ENCODE measurements at places on chromosomes 13 and 19.

DNA sequence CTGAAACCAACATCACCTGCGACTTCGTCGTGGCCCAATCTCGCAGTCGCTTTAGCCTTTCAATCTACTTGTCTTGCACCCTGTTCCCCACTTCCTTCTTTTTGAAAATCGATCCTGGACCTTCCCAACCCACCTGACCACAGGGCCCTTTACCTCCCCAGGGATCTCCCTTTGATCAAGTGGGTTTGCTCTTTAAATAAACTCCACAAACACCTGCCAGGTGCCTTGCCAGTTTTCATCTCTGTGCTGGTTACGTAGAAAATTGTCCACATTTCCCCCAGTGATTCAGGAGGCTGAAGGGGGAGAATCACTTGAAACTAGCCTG lies 14.5 kb upstream of the RAB20 start:
- no peak for DNase-seq

DNA sequence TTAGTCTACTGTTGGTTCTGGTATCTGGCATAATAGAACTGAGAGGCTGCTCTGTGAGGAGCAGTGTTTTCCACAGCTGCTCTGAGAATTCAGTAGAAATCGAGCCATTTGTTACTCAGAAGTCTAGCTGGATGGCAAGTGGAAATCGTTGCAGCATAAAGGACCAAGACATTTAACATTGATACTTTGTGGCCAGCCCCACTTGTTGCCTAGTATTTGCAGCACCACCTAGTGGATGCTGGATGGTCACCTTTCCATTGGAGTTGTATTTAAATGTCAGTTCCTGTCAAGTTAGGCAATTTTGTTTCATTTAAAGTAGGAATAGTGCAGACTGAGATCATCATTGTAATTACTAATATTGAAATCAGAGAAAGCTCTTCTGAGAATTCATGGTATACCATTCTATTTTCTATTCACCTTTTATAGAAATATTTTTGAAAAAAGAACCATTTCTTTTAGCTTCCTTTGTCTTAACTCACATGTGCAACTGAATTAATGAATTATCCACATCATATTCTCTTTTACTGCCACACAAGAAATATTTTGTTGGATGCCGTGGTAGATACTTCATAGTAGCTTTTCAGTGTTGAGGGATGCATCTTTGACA lies 64.6 kb downstream of the PDS5B start:
- peak; percentile 23 for DNase-seq

DNA sequence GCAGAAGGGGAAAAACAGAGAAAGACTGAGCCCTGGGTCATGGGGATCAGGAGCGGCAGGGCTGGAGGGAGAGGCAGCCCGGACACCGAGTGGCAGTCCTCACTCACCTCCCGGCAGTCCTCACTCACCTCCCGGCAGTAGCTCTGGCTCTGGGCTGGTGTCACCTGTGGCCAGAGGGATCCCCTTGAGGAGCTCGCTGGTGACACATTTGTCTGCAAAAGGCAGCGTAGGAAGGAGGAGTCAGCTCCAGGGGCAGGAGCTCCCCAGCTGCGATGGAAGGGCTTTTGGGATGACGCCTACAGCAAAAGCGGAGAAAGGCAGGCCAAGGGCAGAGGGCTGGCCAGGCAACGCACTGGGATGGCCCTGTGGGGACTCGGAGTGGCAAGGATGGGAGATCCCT lies 739 bp downstream of the EIF3G start:
- no peak for DNase-seq

DNA sequence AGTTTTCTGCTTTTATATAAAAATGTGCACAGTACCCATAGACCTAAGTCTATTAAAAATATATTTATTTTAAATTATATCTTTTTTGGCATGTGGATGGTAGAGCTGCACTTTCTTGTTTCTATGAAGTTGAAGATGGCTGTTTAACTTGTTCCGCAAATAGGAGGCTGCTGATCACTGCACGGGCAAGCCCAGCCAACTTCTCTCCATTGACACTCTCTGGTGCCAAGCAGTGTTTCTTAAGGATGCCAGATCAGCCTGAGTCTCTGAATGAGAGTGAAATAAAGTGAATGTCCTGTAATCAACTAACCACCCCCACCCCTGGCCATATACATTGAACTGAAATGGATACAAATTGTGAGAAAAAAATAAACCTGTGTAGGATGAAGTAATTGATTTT lies 202.9 kb upstream of the KLHL1 start:
- DNase-seq = no peak

DNA sequence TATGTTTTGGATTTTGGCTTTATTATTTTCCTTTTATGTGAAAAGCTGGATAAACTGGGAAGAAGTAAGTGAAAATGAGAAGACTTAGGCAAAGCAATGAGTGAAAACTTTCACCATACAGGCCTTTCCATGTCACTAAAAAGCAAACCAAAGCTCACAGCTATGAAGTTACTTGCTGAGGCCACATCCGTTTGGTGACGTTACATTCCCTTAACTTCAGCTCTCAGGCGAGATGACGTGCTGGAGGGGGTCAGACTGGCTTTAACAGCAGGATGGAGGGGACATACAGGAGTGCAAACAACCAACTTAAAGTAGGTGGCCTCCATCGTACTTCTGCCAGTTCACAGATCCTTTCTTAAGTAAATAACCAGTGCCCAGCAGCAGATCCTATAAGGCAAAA lies 522.3 kb downstream of the MYO16 start:
- no peak for DNase-seq

DNA sequence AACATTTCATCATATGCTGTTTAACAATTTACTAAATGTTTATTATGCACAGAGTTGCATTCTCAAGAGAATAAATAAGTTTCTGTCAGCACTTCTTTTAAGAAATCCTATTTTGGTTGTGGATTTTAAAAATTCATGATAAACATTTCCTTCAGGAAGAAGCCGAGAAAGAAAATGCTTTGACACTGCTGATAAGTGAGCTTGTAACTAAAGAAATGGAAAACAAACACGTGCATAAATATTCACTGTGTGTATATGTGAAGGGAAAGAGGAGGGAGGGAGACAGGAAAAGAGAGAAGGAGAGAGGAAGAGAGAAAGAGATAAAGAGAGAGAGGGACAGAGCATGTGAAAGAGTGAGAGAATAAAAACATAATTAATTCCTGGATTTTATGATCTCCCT lies 1165.0 kb downstream of the DIAPH3 start:
- no peak for DNase-seq

DNA sequence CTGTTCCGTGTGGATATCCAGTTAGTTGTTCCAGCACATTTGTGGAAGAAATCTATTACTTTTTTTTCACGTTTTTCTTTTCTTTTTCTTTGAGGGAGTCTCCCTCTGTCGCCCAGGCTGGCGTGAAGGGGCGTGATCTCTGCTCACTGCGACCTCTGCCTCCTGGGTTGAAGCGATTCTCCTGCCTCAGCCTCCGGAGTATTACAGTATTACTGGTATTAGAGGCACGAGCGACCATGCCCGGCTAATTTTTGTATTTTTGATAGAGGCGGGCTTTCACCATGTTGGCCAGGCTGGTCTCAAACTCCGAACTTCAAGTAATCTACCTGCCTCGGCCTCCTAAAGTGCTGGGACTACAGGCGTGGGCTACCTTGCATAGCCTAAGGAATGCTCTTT lies 43.6 kb downstream of the ZNF611 start:
- no peak for DNase-seq

DNA sequence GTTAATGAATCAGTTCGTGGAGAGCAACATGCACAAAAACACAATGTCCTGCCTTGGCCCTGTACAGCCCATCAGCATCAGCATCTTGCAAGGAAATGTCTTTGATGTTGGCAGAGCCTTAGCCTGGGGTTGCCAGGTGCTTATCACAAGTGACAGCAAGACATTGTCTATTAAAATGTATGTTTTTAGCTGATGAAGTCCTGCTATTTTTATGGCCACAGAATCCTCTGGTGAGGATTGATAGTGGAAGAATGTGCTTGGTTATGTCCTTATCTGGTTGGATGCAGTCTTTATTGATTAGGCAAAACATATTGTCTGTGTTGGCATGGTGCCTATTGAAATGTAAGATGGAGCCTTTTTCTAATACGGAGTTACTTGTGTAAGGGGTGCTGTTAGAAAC lies 1427.0 kb upstream of the MIR17HG start:
- DNase-seq = no peak

DNA sequence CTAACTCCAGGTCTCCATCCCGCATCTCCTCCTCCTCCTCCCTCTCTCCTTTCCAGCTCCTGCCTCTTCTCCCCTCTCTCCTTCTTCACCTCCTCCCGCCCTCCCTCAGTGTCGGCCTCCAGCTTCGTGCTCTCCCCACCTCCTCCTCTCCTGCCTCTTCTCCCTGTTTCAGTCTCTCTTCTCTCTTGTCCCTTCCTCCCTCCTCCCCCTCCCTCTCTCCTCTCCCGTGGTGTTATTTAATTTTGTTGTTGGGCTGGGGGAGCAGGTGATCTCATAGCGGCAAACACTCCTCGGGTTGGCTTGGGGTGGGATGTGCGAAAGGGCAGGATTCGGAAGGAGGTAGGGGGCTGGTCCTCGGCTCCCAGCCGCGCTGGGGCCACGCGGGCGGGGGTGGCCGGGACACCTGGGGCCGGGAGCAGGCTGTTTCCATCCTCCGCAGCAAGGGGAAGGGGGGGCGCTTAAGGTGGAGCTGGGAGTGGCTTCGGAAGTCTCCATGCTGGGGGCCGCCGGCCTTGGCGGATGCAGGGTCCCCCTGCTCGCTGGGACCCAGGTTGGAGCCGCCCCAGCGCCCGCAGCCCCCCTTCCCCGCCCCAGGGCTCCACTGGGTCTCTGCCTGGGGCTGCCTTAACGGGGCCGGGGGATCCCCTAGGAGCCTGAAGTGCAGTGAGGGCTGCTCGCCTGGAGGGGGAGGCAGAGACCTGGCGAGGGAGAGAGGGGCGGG lies at the start of gene CA11:
CA11 (minus strand) TSS at position 187 of the 721 bp plus-strand sequence. CDS start 555 bp downstream, outside the sequence.
- peak; percentile 97 for DNase-seq

GRCh38 chr19:28554321-28555091 lies 658.4 kb downstream of the UQCRFS1 start:
- no peak for DNase-seq

DNA sequence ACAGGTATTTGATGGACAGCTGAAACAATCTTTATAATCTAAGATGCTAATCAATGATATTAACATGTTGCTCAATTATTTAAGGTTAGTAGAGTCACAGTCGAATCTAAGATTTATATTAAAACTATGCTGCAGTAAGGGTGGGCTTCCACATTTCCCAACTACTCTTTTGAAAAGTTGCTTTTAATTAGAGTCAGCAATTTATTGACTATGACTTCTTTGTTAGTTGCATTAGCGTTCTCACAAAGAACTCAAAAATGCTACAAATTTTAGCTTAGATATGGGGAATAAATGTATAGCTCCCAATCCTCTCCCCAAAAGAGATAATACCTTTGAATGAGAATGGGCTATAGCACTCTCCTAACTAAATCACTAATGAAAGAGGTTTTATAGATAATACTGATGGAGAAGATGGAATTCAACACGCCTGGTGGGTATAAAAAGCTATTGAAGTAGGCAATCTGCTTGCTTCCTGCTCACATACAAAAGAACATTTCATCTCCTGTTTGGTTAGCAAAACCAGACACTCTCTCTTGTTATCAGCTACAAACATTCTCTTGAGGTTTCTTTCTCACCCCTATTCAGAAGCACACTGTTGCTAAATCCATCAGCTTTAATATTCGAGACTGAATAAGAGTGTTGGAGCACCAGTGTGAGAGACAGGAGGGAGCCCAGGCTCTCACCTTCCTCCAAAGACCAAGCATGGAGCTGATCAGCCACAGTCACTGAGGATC lies 2.4 kb upstream of the FLT1 start:
- DNase-seq = no peak

DNA sequence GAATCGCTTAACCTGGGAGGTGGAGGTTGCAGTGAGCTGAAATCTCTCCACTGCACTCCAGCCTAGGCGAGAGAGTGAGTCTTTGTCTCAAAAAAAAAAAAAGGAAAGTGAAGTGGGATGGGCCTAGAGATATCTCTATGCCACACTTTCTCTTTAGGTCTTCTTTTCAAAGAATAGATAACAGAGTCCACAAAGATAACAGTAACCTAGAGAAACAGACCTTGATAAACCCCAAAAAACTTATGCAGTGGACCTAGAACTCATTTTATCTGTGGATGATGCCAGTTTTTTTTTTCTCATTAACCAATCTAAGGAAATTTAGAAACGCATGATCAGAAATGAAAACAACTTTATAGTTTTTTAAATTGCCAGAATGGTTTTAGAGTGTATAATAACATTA lies 227.4 kb downstream of the LHFPL6 start:
- DNase-seq = no peak

- no peak for DNase-seq
These were observed 6.3 kb upstream of the CEACAM21 start for GRCh38 chr19:41569481-41570150.

GRCh38 chr19:11422163-11423065 lies 3.3 kb upstream of the RGL3 start:
- DNase-seq = no peak

DNA sequence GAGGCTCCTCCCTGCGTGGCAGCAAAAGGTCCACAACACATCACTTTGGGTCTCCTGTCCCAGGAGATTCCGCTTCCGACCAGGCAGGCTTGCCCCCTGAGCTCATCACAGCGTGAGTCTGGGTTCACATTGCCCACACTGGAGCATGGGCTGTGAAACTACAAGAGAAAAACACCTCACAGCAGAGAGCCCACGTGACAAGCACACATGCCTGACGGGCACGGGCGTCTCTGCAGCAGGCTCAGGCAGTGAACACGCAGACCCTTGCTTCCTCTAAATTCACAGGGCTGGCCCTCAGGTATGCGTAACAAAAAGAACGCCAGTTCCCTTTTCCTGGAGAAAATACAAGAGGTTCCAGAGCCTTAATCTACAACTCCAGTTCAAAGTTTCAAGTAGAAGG lies 41.9 kb downstream of the RASA3 start:
- no peak for DNase-seq

DNA sequence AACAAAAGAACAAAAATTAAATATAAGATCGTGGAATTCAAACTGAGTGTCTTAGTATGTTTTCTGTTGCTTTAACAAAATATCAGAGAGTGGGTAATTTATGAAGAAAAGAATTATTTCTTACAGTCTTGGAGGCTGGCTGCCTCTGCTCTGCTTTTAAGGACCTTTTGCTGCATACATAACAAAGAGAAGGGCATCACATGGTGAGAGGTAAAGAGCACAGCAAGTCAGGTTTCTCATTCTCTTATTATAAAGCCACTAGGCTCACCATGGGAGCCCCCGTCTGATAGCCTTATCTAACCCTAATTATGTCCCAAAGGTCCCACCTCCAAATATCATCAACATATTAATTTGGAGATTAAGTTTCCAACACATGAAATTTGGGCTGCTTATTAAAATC lies 231.3 kb downstream of the SLITRK6 start:
- DNase-seq = no peak

GRCh38 chr13:84917252-84917878 lies 881.9 kb downstream of the SLITRK6 start:
- DNase-seq = no peak

GRCh38 chr13:76329866-76330580 lies 556.2 kb downstream of the KCTD12 start:
- no peak for DNase-seq

GRCh38 chr19:33236696-33237390 lies 11.2 kb upstream of the SLC7A10 start:
- DNase-seq = no peak

GRCh38 chr13:94270556-94270955 lies 208.9 kb downstream of the DCT start:
- DNase-seq = no peak

GRCh38 chr13:30154531-30154930 lies 152.8 kb downstream of the KATNAL1 start:
- no peak for DNase-seq

GRCh38 chr13:29362849-29363604 lies 232.5 kb downstream of the SLC7A1 start:
- no peak for DNase-seq
